Fibroblast of lung (primary cell): ENCODE measurements at places on chromosomes 16 and 17. TPM values are rescaled to one million over a fixed set of nuclear protein-coding genes. Genes with fewer than 3 reads are reported as not detected.

The FLYWCH2 gene
- total RNA-seq: 55.2 and 56.8 TPM in 2 replicates

The CEMP1 gene
- not detected in 2 replicates for total RNA-seq

DNA sequence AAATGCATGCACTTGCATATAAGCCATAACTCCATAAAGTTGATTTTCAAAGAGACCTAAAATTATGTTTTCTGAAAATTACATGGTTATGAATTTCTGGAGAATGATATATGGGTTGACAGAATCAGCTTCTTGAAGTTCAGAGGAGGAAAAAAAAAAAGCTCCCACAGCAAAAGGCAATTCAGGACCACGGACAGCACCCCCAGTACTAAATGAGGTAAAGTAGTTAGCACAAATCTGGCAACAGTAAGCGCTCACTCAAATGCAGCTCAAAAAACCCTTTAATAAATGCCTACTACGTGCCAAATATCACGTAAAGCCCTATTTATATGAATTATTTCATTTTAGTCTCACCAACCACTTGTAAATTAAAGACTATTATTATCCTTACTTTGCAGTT lies 135.2 kb downstream of the SHISA9 start:
- H3K4me1 ChIP-seq: no peaks in the 10 kb centered on the region
- no peak overlapping the region for H3K27ac ChIP-seq
- peak; percentile 18 for DNase-seq
- H3K27me3 ChIP-seq: no peaks in the 10 kb centered on the region
- no peaks in the 10 kb centered on the region for H3K36me3 ChIP-seq

- no peak overlapping the region for H3K27ac ChIP-seq
- DNase-seq: no peak
- H3K36me3 ChIP-seq: peaks cover 19% of the 10 kb centered on the region
- H3K27me3 ChIP-seq: no peaks in the 10 kb centered on the region
Observed at GRCh38 chr16:675884-676564, 553 bp downstream of the RHBDL1 start.

GRCh38 chr17:61380836-61381525 lies 18.7 kb upstream of the TBX2 start:
- H3K27ac ChIP-seq: peak overlapping the region; percentile 50
- no peaks in the 10 kb centered on the region for H3K36me3 ChIP-seq
- DNase-seq: no peak
- no peaks in the 10 kb centered on the region for H3K27me3 ChIP-seq
- H3K4me3 ChIP-seq: no peak overlapping the region

GRCh38 chr17:82915757-82916027 lies 75.9 kb upstream of the ZNF750 start:
- no peak for DNase-seq
- no peak overlapping the region for H3K27ac ChIP-seq
- H3K4me3 ChIP-seq: no peak overlapping the region
- no peaks in the 10 kb centered on the region for H3K27me3 ChIP-seq
- H3K4me1 ChIP-seq: no peaks in the 10 kb centered on the region

- DNase-seq: no peak
- H3K27me3 ChIP-seq: no peaks in the 10 kb centered on the region
- H3K27ac ChIP-seq: no peak overlapping the region
- no peaks in the 10 kb centered on the region for H3K36me3 ChIP-seq
- peaks cover 4% of the 10 kb centered on the region for H3K4me1 ChIP-seq
Observed at GRCh38 chr17:9227819-9228407, 206.6 kb downstream of the NTN1 start.

DNA sequence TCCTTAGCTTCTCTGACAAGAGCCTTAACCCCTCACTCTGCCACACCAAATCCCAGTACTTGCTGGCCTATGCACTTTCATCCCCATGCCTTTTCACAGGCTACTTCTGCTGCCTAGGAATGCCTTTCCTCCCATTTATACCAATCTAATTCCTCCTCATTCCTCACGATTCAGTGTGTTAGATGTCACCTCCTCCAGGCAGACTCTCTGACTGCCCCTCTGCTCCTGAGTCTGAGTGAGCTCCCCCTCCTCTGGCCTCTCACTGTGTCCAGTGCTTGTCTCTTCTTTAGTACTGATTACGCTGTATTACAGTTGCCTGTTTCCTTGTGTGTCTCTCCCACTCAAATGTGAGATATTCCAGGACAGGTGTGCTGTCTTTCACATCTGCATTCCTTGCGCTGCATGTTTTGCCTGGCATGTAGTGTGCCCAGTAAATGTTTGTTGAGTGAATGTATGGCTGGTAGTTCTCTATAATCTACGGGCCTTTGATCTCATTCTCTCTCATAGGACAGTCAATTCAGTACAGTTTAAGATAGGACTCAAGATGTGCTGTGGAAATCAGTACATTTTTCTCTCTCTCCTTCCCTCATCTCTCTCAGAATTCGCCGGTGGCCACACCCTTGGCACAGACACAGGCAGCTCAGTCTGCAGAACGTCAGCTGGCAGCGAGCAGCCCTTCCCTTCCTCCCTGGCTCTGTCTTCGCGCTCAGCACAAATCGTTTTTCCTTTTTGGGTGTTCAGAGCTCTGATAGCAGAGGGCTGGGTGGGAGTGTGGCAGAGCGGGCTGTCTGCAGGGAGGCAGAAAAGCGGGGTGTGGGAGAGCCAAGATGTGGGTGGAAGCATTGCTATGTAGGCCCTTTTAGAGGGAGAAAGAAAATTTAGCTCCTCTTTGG lies 18.5 kb downstream of the ARL4D start:
- peak; percentile 77 for DNase-seq
- no peaks in the 10 kb centered on the region for H3K27me3 ChIP-seq
- H3K36me3 ChIP-seq: no peaks in the 10 kb centered on the region
- peaks cover 24% of the 10 kb centered on the region for H3K4me1 ChIP-seq
- H3K4me3 ChIP-seq: no peak overlapping the region

GRCh38 chr17:81932333-81932983 lies 4.6 kb downstream of the PYCR1 start:
- H3K27ac ChIP-seq: no peak overlapping the region
- H3K36me3 ChIP-seq: peaks cover 4% of the 10 kb centered on the region
- DNase-seq: no peak
- no peaks in the 10 kb centered on the region for H3K27me3 ChIP-seq
